ENCODE measurements at places on chromosomes 1 and 21. TPM values are rescaled to one million over a fixed set of nuclear protein-coding genes. Genes with fewer than 3 reads are reported as not detected.

SARS1 gene
- total RNA-seq, result 161 TPM

OR2L13 gene
- not detected for total RNA-seq

UTS2 gene
- 1.6 TPM for total RNA-seq

RNU1-3 gene
- total RNA-seq, result under 0.01 TPM

CR1L gene
- not detected for total RNA-seq

TNFSF18 gene
- not detected for total RNA-seq

SYT2 gene
- total RNA-seq, result under 0.01 TPM

GRIK1 gene
- total RNA-seq, result 0.33 TPM

VAV3 gene
- total RNA-seq, result 153 TPM

AVPR1B gene
- total RNA-seq, result not detected

CACNA1S gene
- total RNA-seq, result not detected

PTGFR gene
- total RNA-seq, result 7.9 TPM

KIF17 gene
- total RNA-seq, result 3.5 TPM

KDF1 gene
- 10.8 TPM for total RNA-seq

SYTL1 gene
- total RNA-seq, result 33.1 TPM

TTLL10 gene
- total RNA-seq, result 0.15 TPM

TMEM240 gene
- total RNA-seq, result 8.8 TPM

S100A8 gene
- total RNA-seq, result 26.5 TPM

DNA sequence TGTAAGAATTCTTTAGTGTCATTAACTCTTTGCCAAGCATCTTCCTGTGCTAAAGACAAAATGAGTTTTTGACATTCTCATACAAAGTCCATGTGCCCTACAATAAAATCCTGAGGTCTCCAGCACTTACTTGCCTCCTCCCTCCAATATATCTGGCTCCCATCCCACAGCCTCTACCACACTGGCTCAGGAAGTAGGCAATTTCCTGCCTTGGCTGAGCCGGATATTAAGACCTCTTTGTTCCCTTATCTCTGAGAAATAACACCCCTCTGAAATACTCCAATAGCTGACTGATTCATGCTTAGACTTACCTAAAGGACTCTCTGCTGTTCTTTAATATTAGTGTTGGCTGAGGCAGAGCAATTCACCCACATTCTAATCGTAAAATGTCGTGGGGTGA lies 37.6 kb upstream of the GORAB start:
- DNase-seq, result no peak

GRCh38 chr1:185376840-185377635 lies 60.0 kb upstream of the IVNS1ABP start:
- no peak for DNase-seq

DNA sequence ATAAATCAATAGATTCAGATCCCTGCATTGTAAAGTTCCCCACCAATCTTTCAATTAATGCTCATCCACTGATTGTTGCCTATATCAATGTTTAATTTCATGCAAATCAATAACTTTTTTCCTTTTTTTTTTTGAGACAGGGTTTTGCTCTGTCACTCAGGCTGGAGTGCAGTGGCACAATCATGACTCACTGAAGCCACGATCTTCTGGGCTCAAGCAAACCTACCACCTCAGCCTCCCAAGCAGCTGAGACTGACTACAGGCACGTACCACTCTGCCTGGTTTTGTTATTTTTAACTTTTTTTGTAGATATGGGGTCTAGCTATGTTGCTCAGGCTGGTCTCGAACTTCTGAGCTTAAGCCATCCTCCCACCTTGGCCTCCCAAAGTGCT lies 25.7 kb downstream of the DIO1 start:
- no peak for DNase-seq

GRCh38 chr1:235169986-235170385 lies 8.9 kb upstream of the RBM34 start:
- DNase-seq, result no peak

DNA sequence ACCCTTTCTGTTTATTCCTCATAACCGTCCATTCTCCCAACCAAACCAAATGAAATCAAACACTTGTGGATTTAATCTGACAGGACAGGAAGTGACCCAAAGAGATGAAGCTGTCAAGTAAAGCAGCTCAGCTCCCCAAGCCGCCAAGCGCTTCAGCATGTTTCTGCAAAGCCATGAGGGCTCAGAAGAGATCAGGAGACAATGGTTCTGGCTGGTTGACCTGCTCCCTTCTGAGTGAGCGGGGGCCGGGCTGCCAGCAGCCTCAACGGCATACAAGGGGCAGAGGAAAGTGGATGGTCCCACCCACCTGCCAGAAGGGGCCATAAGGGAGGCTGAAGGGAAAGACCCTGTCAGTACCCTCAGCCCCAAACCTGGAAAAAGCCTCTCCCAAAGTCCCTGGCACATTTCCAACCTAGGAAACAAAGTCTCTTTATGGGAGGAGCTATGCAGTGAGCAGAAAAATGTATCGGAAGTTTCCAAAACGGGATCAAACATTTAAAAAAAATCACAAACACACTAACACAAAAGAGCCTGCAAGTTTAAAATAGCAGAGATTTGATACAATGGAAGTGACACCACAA lies 45.4 kb downstream of the SLC45A1 start:
- DNase-seq, result peak; percentile 41

- DNase-seq, result no peak
These were observed 2.3 kb downstream of the DMRTB1 start for GRCh38 chr1:53461323-53462044.

DNA sequence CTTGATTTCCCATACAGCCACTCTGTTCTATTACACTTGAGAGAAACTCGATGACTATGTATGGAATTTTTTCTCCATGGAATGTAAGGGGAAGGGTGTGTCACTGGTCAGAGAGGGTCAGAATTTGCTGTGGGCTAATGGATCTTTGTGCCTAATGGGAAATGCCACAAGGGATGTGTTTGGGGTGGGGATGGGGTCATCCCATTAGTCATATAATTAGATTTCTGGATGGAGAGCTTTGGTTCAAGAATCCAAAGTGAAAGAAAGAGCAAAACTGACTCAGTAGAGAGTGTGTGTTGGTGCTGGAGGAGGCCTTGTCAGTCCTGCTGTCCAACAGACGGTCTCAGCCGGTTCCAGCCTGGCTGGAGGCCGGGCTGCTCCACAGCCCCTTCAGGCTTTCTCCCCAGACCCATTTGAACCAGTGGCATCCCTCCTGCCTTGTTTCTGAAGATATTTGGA lies 86.4 kb downstream of the LAMC2 start:
- no peak for DNase-seq

GRCh38 chr1:84366786-84367185 lies 31.5 kb upstream of the DNASE2B start:
- no peak for DNase-seq

DNA sequence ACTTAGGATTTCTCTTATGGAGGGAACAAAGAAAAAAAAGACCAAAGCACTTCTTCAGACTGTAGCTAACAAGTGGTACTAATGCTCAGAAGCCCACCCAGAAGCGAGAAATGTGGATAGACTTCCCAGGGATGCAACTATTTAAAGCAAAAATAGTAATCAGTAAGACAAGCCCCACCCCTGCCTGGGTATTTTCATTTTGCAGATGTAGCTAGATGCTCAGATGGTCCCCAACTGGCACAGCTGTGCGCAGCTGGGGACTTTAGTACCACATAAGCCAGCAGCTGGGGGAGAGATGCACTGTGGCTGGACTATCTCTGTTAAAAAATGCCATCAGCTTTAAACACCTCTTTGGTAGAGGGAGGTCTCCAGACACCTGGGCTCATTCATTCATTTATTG lies 77.8 kb upstream of the SPAG17 start:
- no peak for DNase-seq

DNA sequence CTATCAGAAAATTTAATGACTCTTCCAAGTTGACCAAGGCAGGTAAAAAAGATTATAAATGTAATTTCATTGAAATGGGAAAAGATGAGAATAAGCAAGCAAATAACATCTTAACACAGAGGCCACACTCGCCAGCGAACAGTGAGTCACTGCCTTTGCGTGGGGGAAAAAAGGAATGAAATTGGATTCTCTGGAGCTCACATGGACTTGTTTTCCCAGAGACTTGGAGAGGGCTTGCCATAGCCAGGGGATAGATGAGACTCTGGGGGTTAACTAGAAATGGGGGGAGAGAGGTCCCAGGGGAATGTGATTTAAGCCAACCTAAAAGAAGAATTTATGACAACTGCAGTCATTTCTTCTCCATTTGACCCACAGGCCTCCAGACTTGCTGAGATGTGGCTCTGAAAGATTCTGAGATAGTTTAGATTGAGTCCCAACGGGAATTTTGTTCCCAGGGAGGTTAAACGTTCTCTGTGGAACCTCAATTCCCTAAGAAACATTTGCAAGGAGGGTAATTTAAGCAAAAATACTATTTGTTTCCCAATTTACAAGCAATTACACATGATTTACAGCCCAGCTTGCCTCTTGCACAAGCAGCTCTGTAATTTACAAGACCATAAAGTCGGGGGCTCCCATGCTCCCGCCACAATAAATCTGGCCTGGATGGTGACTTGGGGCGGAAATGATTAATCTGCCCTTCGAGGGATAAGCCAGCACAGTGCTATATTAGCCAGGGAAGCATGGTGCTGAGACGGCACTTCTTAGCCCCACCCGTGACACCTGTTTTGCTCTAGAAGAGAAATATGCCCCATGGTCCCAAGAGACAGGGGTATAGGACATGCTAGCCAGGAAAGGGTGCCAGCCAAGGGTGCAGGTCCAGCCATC lies 68.8 kb downstream of the GRIK3 start:
- no peak for DNase-seq

GRCh38 chr1:205636732-205637131 lies 4.9 kb upstream of the ELK4 start:
- no peak for DNase-seq

- no peak for DNase-seq
These were observed 359.1 kb downstream of the BARHL2 start for GRCh38 chr1:90357995-90358394.

DNA sequence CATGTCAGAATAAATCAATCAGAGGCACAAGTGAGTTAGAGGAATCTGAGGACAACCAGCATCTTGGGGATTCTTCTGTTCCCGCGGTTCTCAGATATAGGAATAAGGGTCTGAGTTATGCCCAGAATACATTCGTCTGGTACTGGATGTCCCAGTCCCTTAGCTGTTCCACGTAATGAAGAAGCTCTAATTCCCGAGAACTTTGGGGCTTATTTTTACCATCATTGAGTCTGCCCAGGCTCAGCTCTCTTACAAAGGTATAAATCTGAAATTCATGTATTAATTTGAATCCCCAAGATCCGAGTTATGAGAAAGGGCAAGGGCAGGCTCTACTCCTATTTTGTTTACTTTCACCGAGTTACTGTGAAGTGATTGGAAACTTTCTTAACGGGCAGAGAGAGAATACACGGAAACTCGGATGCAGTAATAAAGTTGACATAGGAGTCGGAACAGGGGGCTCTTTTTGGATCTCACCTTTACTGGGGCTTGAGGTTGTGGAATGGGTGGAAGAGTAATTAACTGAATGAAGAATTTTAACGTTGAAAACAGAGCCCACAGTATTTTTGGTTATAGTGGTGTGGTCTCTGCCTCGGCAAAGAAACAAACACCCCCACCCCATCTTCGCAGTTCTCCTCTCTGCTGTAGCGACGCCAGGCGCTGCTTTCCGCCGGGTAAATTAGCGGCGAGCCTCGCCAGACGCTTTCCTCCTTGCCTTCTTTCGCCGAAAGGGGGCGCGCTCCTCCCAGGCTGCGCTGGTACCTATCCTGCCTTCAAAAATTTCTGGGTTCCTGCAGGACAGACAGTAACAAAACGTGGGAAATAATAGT lies 7.1 kb downstream of the PRRX1 start:
- DNase-seq, result no peak

DNA sequence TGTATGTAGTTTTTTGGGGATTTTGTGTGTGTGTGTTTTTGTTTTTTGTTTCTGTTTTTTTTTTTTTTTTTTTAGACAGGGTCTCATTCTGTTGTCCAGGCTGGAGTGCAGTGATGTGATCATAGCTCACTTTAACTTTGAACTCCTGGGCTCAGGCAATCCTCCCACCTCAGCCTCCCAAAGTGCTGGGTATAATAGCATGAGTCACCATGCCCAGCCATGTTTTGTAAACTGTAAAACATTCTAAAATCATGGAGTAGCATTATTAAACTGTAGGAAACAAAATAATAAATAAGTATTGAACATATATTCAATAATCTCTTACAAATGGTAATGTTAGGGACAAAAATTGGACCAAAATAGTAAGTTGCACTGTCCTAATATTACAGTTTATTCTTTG lies 124.0 kb downstream of the FAF1 start:
- DNase-seq, result no peak

- DNase-seq, result no peak
These were observed 442.6 kb downstream of the DSCAM start for GRCh38 chr21:40404396-40404800.

DNA sequence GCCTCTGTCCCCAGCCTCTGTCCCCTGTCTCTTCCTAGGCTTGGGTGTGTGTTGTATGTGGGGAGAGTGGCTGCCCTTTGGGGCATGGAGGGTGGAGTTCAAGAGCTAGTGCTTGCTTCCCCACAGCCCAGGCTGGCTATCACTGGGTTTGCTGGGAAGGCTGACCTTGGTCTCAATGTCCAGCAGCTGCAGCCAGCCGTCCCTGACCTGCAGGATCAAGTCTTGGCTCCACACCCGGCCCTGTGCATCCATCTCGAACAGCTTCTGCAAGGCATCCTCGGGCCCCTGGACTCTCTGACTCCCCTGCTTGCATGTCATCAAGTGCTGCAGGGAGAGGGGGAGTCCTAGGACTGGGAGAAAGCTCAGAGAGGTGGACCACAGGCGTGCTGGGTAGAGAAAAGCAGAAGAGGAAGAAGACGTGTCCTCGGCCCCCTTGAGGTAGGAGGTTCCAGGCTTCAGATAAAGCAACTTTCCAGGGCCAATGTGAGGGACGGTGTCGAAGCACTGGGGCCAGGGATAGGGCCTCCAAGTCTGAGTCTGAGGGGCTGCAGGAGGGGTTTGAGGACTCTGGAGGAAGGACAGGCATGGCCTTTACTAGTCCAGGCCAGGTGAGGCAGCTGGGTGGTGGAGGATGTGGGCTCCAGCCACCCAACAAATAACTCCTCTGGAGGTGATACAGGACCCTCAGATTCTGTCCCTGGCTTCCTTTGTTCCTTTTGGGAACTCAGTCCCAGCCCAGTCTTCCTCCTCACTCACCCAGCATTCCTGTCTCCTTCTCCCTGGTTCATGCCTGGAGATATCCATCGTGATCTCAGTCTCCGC lies 4.0 kb downstream of the EPS8L3 start:
- DNase-seq, result peak; percentile 15

DNA sequence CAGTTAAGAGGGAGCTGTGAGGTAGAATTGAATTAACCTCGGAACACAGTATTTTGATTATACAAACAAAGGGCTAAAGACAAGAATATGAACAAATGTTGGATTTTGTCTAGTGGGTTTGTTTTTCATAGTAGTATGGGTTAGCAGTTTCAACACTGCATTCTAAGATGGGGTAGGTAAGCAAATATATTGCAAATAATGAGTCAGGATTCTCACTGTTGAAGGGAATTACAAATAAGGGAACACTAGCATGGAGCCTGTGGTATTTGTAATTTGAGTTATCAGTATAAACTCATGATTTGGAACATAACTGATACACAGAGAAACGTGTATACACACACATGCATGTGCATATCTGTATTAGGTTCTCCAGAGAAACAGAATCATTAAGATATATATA lies 44.5 kb downstream of the CD55 start:
- DNase-seq, result no peak

- no peak for DNase-seq
These were observed 78.6 kb downstream of the ATF6 start for GRCh38 chr1:161844696-161845095.

- no peak for DNase-seq
These were observed 827 bp downstream of the PRKCZ start for GRCh38 chr1:2050793-2051682.

All from breast epithelium (tissue), 4 donors.